Dermis lymphatic vessel endothelial cell (primary cell): ENCODE measurements at places on chromosomes 6 and 20. TPM values are rescaled to one million over a fixed set of nuclear protein-coding genes. Genes with fewer than 3 reads are reported as not detected.

FOXQ1 gene
- not detected in 2 replicates for total RNA-seq

MCCD1 gene
- not detected in 2 replicates for total RNA-seq

LRRC73 gene
- total RNA-seq = 0.09 and 0.11 TPM in 2 replicates

ID4 gene
- 0.17 and 0.76 TPM in 2 replicates for total RNA-seq

NAPB gene
- 5.9 and 6.4 TPM in 2 replicates for total RNA-seq
